Right lung (tissue), 10 donors: ENCODE measurements at places on chromosomes 2 and 18. TPM values are rescaled to one million over a fixed set of nuclear protein-coding genes. Genes with fewer than 3 reads are reported as not detected.

The PPIL3 gene
- 98.4 TPM for polyA plus RNA-seq

The ARHGAP25 gene
- polyA plus RNA-seq, result 8.9 TPM

The FOXD4L1 gene
- 0.13 TPM for polyA plus RNA-seq

The ANKRD36 gene
- 38.2 TPM for polyA plus RNA-seq

DNA sequence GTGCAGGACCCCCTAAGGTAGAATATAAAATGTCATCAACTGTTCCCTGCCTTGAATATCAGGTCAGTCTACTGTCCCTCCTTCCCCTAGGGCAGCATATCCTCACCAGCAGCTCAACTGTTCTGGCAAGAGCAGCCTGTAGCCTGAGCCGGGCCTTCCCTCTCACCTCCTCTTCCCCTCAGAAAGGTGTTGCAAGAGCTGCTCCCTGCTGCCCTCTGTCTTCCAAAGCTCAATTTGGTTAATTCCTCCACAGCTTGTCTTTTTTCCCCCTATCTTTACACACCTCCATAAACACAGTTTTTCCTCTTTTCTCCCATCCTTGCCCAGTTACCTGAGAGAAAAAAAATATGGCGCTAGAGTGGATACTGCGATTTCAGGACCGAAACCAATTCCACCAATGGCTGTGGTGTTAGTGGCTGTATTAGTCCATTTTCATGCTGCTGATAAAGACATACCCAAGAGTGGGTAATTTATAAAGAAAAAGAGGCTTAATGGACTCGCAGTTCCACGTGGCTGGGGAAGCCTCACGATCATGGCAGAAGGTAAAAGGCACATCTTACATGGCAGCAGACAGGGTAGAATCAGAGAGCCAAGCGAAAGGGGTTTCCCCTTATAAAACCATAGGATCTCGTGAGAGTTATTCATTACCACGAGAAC is 184.7 kb downstream of the MREG start:
- DNase-seq, result no peak

DNA sequence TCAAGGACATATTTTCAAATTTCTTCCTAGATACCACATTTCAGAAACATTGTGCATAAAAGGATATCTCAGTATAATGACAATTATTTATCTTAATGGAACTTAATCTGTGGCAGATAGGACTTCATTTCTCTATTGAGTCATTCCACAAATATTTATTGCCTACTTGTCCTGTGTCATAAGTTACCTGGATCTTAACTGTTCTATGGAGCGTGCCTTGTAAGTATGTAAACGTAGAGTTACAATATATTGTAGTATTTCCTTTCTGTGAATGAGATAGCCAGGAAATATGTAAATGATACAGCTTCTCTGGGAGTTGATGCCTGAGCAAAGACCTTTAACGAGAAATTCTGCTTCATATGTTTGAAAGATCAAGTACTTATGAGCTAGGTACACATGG is 2.5 kb downstream of the AGFG1 start:
- DNase-seq, result no peak
